ENCODE measurements at places on chromosomes 5 and 9. TPM values are rescaled to one million over a fixed set of nuclear protein-coding genes. Genes with fewer than 3 reads are reported as not detected.

Gene B4GALT1
- polyA plus RNA-seq = 15.5 TPM

Gene ARSI
- not detected for polyA plus RNA-seq

DNA sequence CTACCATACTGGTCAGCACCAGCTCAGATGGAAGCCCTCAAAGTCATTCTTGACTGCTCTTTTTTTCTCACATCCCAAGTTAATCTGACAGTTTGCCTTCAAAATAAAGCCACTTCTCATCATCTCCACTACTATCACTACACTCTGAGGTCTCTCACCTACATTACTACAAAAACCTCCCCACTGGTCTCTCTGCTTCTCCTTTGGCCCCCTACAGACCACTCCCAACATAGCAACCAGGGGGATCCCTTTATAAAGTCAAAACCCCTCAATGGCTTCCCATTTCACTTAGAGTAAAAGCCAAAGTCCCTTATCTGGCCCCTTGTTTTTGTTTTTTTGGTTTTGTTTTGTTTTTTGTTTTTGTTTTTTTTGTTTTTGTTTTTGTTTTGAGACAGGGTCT lies 4.6 kb downstream of the ARAP3 start:
- DNase-seq = no peak

DNA sequence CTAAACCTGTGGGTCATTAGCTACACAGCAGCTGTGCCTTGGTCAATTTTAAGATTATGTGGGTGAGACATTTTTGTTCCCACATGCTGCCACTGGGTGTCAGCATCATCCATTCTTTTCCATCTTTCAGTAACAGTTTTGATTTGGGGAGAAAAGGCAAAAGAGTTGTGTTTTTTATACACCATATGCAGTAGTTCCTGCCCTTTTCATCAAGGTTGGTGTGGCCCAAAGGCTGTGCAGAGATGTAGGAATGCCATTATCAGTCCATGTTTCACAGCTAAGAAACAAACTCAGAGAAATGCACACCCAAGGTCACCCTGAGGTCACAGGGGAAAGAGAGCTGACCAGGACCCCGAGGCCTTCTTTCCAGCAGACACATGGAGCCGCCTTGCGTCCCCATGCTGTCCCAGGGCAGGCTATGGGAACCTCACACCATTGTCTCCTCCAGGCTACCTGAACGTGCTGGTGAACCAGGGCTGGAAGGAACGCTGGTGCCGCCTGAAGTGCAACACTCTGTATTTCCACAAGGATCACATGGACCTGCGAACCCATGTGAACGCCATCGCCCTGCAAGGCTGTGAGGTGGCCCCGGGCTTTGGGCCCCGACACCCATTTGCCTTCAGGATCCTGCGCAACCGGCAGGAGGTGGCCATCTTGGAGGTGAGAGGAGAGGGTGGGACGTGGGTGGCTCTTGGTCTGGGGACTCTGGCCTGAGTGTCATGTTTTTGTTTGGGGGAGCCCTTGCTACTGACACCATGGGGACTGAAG lies 27.8 kb upstream of the GRPEL2 start:
- DNase-seq = peak; percentile 28

Gene STING1
- 19.2 TPM for polyA plus RNA-seq

Gene ENTPD8
- 4.7 TPM for polyA plus RNA-seq

- DNase-seq = no peak
Measured at GRCh38 chr9:107627781-107628180, 138.2 kb upstream of the KLF4 start.

GRCh38 chr9:129405089-129405826 lies 215.6 kb downstream of the C9orf50 start:
- no peak for DNase-seq

DNA sequence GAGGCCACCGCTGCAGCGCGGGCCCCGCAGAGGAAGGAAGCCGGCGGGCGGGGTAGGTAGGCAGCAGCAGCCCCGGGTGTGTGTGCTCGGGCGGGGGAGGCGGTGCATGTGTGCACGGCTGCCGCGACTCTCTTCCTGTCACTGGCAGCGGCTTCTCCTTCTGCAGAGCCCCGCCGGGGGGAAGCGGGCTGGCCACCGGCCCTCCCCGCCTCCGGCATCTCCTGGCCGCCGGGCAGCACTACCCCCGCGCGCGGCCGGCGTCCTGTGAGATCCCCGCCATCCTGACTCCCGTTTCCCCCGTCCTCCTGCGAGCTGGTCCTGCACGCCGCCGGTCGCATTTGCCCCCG lies 315 bp downstream of the PIK3R1 start:
- DNase-seq = no peak

DNA sequence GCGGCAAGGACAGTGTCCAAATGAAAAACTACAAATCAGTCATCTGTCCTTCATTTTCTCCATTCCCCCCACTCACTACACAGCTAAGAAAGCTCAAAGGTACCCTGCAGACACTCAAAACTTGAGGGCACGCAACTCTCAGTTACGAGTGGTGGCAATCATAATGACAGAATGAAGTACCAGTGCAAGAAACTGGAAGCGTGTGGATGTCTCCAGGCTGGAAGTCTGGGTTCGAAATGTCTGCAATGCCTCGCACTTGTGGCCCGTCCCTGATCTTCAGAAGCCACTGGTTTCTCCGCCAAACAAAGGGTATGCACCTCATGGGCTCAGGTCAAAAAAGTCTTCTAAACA lies 597 bp upstream of the CENPH start:
- DNase-seq = no peak

Gene MEGF10
- polyA plus RNA-seq = 0.02 TPM

- no peak for DNase-seq
Measured at GRCh38 chr5:74179179-74179578, 461.3 kb downstream of the ENC1 start.

DNA sequence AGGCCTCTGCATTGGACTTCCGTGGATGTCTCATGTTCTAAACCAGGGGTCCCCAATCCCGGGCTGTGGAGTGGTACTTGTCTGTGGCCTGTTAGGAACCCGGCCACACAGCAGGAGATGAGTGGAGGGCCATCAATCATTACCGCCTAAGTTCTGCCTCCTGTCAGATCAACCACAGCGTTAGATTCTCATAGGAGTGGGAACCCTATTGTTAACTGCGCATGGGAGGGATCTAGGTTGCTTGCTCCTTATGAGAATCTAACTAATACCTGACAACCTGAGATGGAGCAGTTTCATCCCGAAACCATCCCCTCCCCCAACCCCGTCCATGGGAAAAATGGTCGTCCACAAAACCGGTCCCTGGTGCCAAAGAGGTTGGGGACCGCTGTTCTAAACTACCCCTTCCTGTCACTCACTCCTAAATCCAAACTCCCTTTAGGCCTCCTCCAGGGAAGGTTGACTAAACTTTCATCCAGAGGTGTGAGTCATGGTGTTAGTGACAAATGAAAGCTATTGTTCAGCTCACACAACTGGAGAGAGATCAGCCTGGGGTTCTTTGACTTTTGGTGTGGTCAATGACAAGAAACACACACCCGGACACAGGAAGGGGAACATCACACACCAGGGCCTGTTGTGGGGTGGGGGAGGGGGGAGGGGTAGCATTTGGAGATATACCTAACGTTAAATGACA lies 9.5 kb downstream of the KCNV2 start:
- no peak for DNase-seq

- no peak for DNase-seq
Measured at GRCh38 chr9:72141484-72141883, 7.8 kb upstream of the GDA start.

Data from pancreas (tissue), 10 donors.